ENCODE measurements at places on chromosomes 3 and 15.

DNA sequence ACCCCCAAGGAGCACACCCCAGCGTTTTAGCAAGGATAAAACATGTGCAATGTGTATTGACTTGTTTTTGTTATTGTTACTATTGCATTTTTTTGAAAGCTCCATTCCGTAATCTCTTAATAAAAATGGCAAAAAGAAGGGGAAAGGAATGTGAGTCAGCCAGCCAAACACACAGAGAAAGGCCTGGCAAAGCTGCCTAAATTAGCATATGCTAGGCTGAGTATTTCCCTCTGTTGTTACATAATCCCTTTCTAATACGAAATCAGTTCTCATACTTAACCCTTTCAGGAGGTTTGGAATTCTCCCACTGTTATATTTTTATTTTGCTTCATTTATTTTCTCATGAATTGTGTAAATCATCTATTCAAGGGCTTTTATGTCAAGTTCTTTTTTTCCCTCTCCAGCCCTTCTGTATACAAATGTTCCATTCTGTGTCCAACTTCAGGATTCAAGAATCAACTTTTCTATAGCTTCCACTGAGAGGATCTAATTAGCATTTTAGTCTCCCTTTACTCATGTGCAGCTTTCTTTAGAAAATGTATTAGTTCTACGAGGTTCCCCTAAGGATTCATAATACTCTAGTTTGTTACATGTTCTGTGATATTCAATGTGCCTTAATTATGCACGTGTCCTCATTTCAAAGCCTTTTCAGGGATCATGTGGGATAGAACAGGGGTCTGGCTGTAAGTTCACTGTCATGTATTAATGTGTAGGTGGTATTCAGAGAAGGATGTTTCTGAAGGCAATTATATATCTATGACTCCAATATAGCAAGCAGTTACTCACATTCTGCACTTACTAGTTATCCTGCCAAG, 9.2 kb downstream of the CADM2 start:
- DNase-seq = no peak

GRCh38 chr3:160403028-160403545, 3.6 kb downstream of the SMC4 start:
- no peak for DNase-seq

DNA sequence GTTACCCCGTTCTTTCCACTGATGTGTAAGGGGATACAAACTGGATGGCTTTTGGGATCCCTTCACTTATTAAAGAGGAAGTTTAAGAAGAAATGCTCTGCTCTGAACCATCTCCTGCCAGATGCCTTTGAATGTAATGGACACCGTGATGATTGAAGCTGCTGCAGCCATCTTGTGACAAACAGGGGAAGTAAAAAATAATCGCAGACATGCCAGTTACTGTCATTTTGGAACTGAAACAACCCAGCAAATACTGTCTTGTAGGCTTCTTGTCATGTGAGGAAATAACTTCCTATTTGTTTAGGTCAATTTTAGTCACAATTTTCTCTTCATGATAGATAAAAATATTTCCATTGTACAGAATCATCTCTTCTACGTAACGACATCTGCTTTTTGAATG, 224.0 kb downstream of the CHL1 start:
- no peak for DNase-seq

- DNase-seq = no peak
These were observed 71.1 kb downstream of the HMCES start for GRCh38 chr3:129349791-129350190.

DNA sequence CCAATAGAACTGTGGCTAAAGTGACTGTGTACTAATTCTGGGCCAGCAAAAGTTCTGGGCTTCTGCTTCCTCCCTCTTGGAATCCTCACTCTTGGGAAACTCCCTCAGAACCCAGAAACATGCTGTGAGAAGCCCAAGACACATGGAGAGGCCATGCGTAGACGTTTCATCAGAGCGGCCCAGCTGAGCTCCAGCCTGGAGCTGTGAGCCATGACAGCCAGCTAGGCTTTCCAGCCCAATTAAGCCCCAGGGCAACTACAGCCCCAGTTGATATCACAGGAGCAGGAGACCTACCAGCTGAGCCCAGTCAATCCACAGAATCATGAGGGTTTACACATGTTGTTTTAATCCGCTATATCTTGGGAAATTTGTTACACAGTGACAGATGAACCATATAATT, 43.6 kb upstream of the CNOT10 start:
- no peak for DNase-seq

GRCh38 chr15:41603941-41604911, 45.2 kb downstream of the TYRO3 start:
- DNase-seq = no peak

DNA sequence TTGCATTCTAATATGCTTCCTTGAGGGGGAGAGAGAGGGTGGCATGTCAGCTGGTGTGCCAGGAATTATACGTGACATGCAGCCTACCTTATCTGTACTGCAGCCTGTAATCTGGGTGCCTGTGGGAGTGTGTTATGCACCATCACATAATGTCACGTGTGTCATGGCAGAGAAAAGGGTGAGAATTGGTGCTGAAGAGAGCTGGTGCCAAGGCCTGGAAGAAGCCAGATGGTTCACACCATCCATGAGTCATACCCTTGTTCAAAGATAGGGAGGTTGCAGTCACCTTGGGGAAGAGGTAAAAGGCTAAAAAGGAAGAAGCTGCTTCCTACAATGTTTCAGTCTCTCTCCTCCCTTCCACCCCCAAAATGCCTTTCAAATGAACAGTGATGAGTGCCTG, 5.3 kb downstream of the BRPF1 start:
- DNase-seq = no peak

- DNase-seq = no peak
These were observed 1032.4 kb downstream of the MCTP2 start for GRCh38 chr15:95263751-95264150.

DNA sequence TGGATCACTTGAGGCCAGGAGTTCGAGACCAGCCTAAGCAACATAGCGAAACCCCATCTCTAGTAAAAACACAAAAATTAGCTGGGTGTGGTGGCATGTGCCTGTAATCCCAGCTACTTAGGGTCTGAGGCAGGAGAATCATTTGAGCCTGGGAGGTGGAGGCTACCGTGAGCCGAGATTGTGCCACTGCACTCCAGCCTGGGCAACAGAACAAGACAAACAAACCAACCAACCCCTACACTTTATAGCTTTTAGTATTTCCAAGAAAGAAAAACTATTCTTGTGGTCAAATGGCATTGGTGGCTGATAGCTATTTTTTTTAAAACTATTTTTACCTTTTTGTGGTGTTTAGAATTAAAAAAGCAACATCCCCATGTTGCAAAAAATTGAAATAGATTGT, 7.2 kb downstream of the TMEM45A start:
- no peak for DNase-seq

GRCh38 chr3:78041486-78041885, 1001.6 kb downstream of the ROBO2 start:
- no peak for DNase-seq

DNA sequence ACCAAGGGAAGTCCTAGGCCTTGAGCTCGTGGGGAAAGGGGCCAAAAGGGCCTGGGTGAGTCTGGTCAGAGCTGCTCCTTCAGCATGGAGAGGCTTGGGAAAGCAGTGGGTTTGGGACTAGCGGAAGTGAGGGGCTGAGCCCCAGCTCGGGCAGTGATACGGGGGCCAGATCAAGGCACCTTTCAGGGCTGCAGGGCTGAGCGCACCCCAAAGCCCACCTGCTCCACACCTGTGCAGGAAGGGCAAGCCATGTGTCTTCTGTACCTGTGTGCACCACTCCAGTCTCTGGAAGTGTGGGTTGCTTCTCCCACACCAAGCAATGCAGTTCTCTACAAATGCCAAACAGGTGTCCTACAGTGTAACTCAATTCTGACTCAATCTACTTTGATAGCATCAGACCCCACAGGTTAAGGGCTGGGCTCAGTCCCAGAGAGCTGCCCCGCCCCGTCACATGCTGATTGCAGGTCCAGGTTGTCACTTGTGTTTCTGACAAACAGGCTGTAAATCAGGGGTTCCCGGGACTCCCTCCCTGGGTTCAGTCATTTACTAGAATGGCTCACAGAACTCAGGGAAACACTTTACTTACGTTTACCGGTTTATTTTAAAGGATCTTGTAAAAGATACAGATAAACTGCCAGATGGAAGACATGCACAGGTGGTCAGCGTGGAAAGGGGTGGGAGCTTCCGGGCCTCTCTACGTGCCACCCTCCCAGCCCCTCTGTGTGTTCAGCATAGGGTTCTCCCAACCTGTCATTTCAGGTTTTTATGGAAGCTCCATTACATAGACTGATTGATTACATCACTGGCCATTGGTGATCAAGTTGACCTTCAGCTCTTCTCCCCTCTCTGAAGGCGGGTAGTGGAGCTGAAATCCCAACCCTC, 28.8 kb upstream of the KLF13 start:
- DNase-seq = peak; percentile 69

GRCh38 chr3:10530241-10530640, 24.9 kb upstream of the ATP2B2 start:
- no peak for DNase-seq

DNA sequence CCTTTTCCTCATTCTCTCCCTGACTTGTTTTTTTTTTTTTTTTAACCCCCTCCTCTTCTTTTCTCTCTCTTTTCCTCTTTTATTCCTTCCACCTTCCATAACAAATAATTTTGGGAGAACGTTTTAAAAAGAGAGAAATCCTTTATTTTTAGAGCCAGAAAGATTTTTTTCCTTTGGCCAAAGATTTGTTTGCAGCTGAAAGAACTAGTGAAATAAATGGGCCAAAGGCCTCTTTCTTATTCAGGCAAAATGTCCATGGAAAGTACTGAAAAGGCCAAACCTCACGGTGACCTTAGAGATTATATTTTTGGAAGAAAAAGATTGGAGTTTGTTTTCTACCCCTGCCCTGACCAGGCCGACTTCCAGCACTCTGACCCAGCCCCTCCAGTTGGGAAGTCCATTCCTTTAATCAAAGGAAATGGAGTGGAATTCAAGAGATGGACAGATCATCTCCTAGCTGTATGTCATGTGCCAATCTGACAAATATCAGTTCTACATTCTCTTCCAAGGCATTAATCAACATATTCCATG, 214.3 kb upstream of the ADAMTS9 start:
- no peak for DNase-seq

DNA sequence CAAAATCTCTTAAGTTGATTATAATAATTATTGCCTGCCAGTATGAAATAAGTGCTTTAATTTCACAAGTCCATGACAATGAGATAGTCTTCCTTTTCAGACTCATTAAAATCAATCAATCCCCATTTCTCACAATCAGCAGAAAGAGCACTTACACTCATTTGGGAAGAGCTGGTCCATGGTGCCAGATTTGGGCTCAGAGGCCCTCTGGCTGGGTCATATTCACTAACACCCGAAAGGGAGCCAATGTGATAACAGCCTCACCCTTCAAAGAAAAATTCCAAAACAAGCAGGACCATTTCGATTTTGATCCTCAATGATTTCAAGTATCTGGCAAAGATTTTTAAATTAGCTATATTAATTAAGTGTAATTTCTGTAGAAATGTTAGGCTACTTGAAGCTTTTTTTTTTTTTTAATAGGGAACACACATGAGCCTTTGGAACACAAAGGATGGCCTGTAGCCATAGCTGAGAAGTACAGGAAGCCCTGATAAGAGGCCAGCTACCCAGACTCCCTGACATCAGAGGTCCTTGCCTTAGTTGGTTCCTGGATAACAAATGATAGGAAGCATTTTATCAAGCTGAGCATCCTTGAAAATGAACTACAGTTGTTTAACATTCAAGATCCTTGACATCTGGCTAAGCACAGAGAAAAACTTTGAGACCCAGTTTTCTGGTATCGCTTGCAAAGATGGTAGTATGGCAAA, 17.1 kb downstream of the MCF2L2 start:
- no peak for DNase-seq

- no peak for DNase-seq
These were observed 639 bp downstream of the NIPA1 start for GRCh38 chr15:22786868-22787698.

DNA sequence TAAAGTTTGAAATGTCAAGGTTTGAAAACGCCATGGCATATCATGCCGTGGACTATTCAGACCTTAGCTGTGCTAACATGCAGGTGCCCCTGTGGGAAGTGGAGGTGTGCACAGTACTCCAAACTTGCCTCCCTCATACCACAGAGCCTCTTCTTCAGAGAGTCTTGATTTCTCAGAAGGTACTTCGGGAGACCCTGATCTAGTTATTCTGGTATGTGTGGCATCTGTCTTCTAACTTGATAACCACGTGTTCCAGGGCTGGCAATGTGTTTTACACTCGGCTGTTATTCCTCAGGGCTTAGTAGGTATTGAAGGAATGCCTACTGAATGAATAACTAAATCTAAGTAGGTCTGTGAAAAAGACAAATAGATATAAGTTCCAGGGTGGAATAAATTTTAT, 309.9 kb downstream of the CLSTN2 start:
- no peak for DNase-seq

GRCh38 chr3:196706327-196706726, 5.7 kb downstream of the CEP19 start:
- DNase-seq = no peak

Measured in NCI-H524 treated with DMSO at 0.1 percent for 48 hours (cell line).